NCI-H526 (cell line): ENCODE measurements at places on chromosomes 11 and 22.
A peak's percentile ranks its signal among the peaks of the same experiment; 100 is the strongest.

DNA sequence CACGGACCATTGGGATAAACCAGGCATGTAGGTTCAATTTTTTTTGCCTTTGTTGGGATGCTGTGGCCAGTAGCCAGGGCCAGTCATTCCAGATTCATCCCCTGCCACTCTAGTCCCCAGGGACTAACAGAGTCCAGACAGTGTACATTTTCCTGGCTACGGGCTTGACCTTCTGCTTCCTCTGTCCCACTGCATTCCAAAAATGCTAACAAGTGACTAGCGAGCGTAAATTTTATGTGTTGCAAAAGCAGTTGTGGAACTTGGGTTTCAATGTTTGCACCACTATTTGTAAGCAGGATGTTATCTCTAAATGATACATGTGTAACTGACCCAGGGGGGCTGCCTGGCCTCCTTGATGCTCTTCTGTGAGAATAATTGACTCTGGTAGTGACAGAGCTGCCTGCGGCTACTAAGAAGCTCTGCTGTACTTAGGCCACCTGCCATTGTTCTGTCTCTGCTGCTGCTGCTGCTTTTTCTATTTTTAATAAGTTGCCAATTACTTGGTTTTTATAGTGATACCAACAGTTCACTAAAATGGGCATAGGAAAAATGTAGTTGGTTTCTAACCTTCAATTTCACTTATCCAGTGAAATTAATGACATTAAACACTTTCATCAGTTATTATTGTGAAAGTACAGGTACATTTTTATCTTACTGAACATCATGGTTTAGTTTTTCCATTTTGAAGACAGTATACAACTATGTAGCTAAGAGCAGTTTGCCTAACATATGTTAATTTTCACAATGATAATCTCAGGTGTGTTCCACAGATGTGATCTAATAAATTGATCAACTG, 26.8 kb downstream of the TNRC6B start:
- DNase-seq: no peak

DNA sequence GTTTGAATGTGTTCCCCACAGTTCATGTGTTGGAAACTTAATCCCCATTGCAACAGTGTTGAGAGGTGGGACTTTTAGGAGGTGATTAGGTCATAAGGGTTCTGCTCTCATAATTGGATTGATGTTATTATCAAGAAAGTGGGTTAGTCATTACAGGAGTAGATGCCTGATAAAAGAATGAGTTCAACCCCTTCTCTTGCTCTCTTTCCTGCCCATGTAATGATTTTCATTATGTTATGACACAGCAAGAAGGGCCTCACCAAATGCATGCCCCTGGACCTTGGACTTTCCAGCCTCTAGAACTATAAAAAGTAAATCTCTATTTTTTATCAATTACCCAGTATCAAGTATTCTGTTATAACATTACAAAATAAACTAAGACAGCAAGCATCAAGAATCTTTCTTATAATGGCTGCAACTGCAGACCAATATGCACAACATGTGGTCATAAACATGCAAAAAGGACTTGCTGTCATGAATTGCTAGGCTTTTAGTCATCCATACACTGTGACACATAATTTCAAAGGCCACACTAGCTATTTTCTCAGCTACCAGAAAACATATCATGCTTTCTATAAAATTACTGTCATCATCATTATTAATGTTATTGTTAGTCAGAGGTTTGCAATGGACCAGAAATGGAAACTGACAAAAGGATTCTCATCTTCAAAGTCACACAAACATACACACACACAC, 99.9 kb upstream of the GUCY1A2 start:
- no peak for DNase-seq

GRCh38 chr11:32333320-32333991, 101.9 kb downstream of the WT1 start:
- peak; percentile 29 for DNase-seq

- no peak for DNase-seq
Measured at GRCh38 chr11:47645500-47645899, 3.1 kb upstream of the MTCH2 start.

- no peak for DNase-seq
Measured at GRCh38 chr11:78949976-78950690, 375.5 kb upstream of the NARS2 start.

DNA sequence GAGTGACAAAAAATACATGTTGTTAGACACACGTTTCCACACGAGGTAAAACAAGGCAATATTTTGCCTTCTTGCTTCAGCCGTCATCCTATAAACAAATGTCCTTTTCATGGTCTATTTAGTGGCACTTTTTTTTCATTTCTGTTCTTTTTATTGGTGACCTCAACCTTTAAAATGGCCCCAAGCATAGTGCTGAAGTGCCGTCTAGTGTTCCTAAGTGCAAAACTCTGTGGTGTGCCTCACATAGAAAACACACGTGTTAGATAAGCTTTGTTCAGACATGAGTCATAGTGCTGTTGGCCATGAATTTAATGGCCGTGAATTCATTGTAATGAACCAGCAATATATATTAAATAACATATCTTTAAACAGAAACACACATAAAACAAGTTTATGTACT, 15.6 kb downstream of the OVCH2 start:
- no peak for DNase-seq

DNA sequence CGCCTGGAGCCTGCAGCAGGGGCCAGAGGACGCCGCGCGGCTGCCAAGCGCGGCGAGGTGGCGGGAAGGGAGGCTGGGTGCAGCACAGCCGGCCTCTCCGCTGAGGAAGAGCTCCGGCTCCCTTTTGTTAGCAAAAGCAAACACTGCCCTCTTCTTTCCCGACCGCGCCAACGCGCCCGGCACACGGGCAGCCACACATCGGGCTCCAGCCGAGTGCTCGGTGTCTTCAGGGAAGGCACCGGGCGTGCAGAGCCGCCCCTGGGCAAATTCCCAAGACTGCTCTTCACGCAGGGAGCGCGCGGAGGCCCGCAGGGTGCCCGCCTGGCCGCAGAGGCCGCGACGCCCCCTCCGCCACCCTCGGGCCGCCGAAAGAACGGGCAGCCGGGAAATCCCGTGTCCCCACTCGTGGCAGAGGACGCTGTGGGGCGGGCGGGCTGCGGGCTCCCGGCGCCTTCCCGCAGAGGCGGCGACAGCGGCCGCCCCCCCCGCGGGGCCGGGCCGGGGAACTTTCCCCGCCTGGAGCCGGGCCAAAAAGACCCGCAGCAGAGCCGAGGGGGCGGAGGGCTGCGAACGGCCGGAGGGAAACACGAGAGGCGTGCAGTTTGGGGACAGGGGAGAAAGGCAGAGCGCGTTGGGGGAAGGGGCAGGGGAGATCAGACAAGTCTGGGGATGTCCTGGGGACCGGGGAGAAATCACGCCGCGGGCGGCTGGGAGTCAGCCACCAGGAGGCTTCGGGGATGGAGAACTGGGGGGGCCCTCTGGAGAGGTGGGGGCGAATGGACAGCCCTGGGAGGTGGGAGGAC, 931 bp downstream of the CADM1 start:
- peak; percentile 97 for DNase-seq

DNA sequence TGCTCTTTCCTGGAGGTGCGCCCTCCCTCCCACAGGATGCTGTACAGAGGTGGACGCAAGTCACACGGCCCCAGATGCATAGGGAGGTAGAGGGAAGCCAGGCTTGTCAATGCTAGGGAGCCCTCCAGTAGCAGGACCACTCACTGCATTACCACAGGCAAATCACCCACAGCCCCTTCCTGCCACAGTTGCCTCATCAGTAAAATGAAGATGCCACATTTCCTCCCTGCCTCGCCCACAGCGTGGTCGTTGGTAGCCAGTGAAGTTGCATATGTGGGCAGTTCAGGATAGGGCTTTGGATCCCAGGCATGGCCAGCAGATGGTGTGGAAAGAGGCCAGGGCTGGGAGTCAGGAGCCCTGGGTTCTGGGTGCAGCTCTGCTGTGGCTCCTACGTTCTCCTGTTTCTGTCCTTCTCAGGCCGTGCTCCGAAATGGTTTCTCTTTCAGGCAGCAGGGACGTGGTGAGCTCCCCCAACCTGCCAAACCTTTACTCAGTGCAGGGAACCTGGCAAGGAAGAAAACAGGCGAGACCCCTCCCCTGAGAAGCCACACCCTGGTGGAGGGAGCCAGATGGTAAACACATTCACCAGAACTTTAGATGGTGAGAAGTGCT, 22.6 kb downstream of the DAGLA start:
- no peak for DNase-seq
